Caudate nucleus (tissue), 63 donors: ENCODE measurements at places on chromosomes 12 and 14.

- no peak for DNase-seq
Observed at GRCh38 chr14:50734950-50735695, 67.0 kb upstream of the SAV1 start.

DNA sequence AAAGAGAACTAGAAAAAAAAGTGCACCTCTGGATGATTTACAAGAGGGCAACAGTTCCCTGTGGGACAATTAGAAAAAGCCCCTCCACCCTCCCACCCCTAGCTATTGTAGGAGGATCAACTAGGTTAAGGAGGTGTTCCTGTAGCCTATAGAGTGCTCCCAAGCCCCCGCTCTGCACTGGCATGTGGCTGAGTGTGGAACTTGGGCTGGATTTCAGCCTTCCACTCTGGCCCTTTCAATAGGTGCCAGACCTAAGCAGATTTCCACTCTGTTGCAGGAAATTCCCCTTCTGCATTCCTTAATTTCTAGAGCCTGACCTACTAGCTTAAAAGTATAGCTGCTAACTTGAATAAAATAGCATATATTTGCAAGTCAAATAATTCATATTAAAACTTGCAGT is 2.8 kb downstream of the NFATC4 start:
- DNase-seq: no peak

DNA sequence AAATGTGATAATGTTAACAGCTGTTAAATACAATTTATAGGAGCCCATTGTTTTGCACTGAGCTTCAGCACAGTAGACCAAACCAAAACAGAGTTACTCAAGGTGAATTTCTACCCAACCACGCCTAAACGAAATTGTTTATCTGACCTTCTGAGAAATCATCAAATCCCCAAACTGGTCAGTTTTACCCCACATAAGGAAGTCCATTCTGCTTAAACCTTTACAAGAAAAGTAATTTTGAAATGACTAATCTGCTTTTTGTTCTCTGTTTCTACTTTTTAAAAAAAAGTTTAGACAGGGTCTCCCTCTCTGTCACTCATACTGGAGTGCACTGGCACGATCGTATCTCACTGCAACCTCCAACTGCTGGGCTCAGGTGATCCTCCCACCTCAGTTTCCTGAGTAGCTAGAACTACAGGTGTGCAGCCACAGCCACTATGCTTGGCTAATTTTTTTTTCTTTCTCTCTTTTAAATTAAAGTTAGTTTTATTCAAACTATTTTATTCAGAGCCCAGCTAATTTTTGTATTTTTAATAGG is 1.4 kb upstream of the RNF10 start:
- DNase-seq: no peak

GRCh38 chr14:49972131-49972671 is 79.3 kb downstream of the ARF6 start:
- DNase-seq: no peak

DNA sequence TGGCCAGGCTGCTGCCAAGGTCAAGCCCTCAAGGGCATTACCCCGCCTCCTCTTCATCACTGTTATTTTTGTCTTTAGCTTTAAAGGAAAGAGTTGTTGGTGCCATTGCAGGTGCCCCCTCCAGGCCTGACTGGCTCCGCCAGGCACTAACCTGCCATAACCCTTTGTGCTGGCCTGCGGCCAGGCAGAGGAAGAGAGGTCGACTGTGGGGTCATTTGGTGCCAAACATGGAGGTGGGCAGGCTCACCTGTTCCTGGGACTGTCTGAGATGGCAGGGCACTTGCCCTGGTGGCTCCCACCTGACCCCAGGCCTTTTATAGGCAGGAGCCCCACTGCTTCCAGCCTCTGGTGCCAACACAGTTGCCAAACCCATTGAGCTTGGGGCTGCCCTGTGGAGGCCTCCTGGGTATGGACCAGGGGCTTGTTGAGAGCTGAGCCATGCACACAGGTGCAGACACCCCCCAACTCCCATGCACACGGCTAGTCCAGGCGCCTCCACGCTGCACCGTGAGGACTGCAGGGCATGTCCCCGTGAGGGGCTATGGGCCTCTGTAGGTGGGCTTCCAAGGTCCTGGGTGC is 29.4 kb upstream of the PLD4 start:
- DNase-seq: no peak

DNA sequence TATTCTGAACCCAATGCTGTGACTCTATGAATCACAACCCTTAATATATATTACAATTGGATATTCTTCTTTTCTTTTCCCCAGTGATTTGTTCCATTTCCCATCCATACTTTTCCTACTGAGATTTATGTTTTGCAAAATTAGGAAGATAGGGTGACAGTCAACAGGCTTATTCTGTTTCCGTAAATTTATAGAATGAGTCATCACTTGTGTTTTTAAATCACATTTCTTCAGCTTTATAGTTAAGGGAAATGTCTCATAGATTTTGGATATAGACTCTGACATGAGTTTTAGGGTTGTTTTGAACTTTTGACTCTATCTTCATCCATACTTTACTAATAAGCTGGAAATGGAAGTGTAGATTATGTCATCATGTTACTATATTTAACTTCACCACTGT is 661.6 kb upstream of the FBXO33 start:
- no peak for DNase-seq

DNA sequence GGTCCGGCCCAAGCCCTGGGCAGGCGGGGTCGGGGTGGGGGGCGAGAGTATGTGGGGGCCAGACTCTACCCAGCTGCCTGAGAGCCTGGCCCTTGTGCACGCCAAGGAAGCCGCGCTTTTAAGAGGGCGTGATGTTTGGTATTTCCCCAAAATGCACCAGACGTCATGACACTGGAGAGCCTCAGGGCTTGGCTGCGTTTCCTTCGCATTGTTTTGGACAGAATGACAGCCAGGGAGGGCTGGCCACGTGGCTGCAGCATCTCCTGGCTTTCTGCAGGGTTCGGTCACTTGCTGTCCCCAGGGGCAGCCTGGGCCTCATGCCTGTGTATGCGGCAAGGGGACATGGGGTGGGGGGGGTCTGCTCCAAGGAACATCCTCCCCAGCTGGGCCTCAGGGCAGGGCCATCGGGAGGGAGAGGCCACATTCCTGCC is 16.1 kb upstream of the NUDT14 start:
- DNase-seq: no peak

GRCh38 chr12:96305665-96306064 is 94.6 kb downstream of the CDK17 start:
- DNase-seq: no peak

GRCh38 chr14:105500036-105500725 is 9.1 kb downstream of the TEDC1 start:
- no peak for DNase-seq

GRCh38 chr12:45575417-45575816 is 154.1 kb upstream of the ARID2 start:
- no peak for DNase-seq

DNA sequence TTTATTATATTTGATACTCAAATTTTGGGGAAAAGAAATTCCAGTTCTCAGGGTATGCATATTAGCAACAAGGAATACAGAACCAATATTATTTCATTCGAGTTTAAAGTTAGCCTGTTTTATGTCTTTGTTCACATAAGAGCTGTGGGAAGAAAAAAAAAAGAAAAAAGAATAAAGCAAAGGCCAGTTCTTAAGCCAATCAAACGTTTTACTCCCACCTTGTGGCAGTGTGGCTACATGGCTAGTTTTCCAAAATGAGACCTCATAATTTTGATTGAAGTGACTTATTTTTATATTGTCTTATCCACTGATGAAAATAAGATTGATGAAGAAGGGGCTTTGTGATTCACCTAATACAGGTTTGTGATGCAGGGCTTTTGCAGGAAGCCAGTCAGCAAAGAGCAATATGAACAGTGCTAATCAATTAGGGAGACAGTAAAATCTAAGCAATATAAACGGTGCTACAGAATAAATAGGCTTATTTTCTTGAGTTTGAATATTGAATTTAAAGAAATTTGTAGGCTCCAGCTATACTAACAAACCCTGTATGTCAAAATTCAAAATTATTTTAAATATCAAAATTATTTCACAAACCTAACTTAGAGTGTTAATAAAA is 624.1 kb upstream of the FOXG1 start:
- DNase-seq: no peak

DNA sequence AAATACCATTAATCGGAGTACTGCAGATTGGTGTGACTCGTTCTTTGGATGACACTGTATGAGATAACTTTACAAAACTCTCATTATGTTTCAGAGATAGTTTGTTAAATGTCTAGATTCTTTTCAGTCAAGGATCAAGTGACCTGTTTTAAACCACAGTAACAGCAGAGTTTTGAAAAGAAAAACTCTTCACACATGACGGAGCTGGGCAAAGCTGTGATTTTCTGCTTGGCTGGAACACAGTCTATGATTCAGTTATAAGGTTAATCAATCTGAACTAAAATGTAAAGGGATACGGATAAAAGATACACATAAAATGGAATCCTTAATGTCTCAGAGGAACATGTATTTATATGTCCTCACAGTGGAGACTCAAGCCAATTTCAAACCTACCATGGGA is 573.2 kb downstream of the PRKD1 start:
- DNase-seq: no peak

DNA sequence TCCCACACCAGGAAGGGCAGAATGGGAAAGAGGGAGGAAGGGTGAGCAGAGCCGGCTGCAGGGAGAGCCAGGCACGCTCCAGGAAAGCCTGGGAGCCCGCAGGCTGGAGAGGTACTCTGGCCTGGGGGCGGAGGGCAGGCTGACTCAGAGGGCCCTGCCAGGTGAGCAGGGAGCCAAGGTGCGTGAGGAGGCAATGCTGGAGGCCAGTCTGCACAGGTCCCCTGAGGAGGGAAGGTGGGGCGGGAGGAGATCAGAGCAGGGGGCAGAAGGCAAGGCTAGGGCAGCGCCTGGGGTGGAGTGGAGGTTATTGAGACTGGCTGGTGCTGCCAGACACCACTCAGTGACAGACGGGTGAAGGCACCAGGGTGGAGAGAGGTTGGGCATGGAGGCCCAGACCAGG is 385.0 kb downstream of the BCL11B start:
- no peak for DNase-seq

- DNase-seq: no peak
Observed at GRCh38 chr14:70812124-70812818, 3.0 kb upstream of the MAP3K9 start.

GRCh38 chr12:26231470-26231869 is 36.1 kb downstream of the SSPN start:
- DNase-seq: no peak

GRCh38 chr14:33307691-33308251 is 369.1 kb downstream of the NPAS3 start:
- DNase-seq: no peak

GRCh38 chr14:82854131-82854530 is 1320.5 kb upstream of the SEL1L start:
- DNase-seq: no peak

DNA sequence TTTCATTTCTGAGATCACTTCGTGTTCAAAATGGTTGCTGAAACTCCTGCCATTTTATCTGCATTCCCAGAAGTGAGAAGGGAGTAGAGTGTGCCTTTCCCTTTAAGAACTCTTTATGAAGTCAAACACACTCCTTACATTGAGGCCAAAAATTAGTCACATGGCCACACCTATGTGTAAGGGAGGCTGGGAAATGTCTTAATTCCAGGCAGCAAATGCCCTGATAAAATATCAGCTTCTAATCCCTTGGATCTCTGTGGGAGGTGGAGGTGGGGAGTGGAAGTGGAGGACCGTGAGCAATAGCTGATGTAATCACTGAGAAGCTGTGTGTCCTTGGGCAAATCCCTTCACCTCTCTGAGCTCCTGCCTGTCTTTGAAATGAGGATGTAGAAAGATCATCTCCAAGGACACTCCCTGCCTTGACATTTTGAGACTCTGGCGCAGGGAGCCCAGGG is 22.7 kb upstream of the ANKRD9 start:
- no peak for DNase-seq

GRCh38 chr12:12219664-12220063 is 47.2 kb downstream of the LRP6 start:
- DNase-seq: no peak

GRCh38 chr12:7212678-7213077 is 23.2 kb downstream of the PEX5 start:
- no peak for DNase-seq

- DNase-seq: no peak
Observed at GRCh38 chr12:27081668-27082111, 688 bp downstream of the C12orf71 start.

DNA sequence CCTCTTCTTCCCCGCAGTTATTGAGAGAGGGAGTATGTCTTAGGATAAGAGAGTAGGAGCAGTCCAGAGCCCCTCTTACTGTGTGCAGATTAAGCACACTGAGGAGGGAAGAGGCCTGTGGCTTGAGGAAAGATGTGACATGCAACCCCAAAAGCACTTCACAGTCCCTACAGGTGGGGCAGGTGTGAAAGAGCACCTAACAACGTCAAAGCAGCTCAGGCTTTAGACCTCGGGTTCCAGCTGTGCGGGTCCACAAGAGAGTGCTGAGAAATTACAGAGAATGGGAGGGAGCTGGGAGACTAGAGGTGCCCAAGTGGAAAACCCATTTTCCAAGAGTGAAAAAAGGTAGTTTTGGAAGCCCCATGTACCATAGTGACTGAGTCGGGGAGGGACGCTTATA is 127.6 kb downstream of the SLC25A47 start:
- DNase-seq: no peak

DNA sequence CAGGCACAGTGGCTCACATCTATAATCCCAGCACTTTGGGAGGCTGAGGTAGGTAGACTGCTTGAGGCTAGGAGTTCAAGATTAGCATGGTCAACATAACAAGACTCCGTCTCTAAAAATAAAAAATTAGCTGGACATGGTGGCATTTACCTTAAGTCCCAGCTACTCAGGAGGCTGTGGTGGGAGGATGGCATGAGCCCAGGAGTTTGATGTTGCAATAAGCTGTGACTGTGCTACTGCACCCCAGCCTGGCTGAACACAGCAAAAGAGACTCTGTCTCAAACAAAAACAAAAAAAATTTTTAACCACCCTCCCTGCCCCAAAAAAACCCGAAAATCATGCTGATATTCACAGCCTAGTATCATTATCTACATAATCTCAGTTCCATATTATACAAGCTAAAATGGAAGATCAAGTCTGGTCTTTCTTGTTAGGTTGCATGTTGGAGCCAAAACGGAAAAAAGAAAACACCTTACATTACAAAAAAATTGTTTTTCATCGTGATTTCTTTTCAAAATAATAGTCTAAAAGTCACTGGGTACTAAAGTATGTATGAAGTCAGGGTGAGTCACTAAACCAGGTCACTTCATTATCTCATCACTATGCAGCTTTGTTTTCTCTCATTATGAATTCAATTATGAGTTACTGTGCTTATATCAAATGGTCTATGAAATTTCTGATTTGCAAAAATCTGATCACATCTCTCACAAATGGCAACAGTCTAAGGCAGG is 13.8 kb downstream of the GXYLT1 start:
- DNase-seq: no peak

GRCh38 chr14:80959496-80959895 is 4.1 kb downstream of the TSHR start:
- no peak for DNase-seq
